ENCODE measurements at places on chromosomes 6 and 20.
A peak's percentile ranks its signal among the peaks of the same experiment; 100 is the strongest.

DNA sequence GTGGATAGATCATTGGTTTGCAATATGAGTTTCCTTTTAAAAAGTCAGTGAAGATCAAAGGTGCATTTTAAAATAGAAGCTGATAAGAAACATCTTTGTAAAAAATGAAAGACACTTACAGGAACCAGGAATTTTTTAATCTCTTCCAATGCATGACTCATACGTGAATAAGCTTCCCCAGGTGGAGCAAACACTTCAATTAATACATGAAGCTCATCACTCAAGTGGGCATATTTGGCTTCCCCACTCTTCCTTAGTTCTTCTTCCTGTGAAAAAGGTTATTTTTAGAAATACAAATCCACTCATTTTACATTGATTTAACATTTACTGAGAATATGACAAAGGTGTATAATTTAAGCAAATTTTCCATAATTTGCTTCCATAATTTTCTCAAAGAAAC is 308.1 kb downstream of the KHDRBS2 start:
- DNase-seq: no peak

DNA sequence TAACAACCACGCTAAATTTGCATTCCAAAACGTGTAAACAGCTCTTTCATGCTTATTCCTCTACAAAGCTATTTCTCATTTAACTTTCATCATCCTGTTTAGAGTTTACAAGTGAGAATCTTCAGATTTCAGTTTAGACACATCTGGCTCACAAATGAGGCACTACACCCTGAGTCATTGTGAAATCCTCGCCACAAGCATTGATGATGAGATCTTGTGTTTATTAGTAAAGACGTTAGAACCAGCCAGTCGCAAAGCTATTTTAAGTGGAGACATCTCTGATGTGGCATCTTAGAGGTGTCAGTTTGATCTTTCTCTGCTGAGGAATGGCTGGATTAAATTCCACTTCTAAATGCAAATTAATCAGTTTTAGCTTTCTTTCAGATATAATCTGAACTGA is 8.3 kb upstream of the ISM1 start:
- no peak for DNase-seq

DNA sequence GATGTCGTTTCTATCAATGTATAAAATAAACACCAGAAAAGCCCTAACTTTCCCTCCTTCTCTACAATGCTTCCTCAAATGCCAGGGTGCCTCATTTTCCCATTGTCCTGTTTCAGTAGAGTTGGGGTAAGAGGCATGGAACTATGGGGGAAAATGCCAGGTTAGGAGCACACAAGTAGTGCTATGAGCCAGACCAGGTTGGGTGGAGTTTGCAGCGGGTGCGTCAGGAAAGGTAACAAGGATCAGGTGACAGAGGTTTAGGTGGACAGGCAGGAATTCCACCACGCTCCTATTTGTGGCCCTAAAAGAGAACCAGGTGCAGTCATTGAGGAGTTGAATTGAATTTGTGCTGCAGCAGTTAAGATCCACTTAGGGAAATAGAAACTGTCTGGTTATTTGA is 36.5 kb downstream of the SYTL3 start:
- DNase-seq: no peak

GRCh38 chr20:20808016-20808415 is 95.6 kb upstream of the RALGAPA2 start:
- DNase-seq: no peak

- DNase-seq: no peak
Observed at GRCh38 chr6:40393641-40394040, 193.5 kb downstream of the LRFN2 start.

GRCh38 chr6:20909621-20910020 is 375.4 kb downstream of the CDKAL1 start:
- DNase-seq: no peak

GRCh38 chr6:123804014-123804786 is 535 bp downstream of the NKAIN2 start:
- DNase-seq: peak; percentile 9

GRCh38 chr6:109321752-109322151 is 60.5 kb downstream of the CD164 start:
- DNase-seq: no peak

DNA sequence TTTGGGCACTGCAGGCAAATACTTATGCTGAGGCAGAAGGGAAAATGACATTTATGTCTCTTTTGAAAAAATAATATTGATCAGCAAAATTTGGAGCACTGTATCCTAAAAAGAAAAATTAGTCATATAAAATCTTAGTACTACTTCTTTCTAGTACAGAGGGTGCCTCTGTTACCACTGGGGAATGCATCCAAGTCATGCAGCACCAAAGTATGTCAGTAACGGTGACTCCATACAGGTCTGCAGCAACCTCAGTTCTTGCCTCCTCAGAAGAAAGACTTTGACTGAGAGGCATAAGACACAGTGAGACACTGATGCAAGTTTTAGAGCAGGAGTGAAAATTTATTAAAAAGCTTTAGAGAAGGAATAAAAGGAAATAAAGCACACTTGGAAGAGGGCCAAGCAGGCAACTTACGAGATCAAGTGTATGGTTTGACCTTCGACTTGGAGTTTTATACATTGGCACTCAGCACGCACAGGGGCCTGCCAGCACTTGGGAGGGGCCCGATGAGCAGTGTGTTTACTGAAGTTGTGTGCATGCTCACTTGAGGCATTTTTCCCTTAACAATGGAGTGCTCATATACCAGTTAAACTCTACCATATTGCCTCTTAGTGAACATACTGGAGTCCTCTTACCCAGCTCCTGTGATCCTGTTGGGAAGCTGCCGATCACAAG is 1244.8 kb downstream of the EPHA7 start:
- no peak for DNase-seq

Data from activated naive CD8-positive, alpha-beta T cell treated with anti-CD3 and anti-CD28 coated beads for 36 hours (primary cell).